ENCODE measurements at places on chromosomes 13 and 19.

DNA sequence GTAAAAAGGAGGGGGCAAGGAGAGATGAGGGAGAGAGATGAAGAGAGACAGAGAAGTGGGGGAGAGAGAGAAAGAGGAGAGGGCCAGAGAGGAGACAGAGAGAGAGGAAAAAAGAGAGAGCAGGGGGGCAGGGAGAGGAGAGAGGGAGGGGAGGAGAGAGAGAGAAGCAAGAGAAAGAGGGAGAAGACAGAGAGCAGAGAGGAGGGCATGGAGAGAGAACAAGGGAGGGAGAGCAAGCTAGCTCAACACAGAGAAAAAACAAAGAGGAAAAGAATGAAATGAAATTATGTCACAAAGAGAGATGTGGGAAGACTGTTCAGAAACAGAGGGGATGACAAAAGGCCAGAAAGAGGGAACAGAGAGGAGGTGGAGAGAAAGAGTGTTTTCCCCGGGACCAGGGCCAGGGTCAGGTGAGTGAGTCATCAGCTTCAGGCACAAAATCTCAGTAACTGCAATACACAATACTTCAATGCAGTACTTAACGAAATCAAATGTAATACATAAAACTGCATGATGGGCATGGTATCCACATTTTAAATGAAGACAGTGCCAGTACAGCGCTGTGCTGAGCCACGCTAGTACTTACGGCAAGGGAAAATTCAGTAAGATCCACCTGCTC lies 4.8 kb downstream of the KLK7 start:
- DNase-seq = no peak

DNA sequence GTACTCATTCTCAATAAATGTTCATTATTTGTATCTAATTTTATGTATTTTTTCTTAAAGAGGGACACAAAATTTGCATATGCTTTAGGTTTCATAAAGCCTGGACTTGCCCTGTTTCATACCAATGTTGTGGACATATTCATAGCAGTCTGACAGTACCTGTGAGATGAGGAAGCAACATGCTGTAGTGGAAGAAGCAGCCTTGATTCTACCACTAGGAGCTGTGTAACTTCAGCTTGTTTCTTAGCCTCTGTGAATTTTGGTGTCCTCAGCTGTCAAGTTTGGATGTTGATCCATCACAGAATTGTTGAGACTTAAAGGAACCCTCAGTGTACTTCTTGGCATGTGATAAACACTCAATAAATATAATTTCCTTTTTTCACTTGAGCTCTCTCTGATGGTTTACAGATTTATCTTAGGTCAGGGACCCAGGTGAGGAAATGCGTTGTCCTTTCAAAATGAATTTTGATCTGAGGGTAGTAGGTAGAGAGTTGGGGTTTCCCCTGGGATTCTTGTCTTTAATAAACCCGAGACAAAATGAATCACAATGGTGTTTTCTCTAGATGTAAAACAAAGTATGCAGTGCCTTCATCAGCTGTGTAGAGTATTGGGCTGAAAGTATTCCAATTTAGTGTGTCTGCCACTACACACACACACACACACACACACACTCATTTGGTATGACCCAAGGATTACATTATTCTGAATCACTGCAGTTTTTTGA lies 152.1 kb downstream of the KCNRG start:
- no peak for DNase-seq

- DNase-seq = no peak
Measured at GRCh38 chr19:46014941-46015686, 7.7 kb downstream of the PGLYRP1 start.

- no peak for DNase-seq
Measured at GRCh38 chr13:59319276-59319675, 844.5 kb downstream of the DIAPH3 start.

DNA sequence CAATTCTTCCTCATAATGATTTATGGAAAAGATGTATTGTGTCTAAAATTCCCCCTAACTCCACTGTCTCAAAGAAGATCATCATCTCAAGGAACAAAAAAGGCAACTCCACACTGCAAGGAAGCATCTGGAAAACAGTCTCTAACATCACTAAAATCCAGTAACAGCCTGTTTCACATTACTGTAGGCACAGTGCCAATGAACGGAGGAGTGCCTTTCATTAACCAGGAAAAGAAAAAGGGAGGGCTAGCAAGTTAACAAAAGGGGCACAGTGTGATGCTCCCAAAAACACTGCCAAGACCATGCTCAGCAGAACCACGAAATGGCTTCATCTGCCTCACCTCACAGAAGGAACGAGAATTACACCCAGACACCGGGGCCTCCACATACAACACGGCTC lies 8.5 kb downstream of the TMTC4 start:
- no peak for DNase-seq

DNA sequence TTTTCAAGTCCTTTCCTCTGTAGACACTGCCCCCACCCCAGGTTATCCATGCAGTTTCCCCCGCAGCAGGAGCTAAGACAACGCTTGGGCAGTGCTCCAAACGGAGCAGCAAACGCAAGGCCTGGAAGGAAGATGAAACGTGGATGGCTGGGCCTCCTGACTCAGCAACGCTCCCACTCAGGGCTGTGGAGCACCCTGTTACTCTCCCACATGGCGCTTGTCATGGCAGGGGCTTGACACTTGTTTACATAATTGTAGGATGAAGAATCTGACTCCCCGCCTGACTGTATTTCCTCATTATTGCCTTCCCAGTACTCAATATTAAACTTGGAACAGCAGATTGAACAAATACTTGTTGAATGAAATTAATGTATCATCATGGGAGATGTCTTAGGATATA lies 799 bp upstream of the C1QTNF9B start:
- no peak for DNase-seq

- DNase-seq = no peak
Measured at GRCh38 chr19:14473978-14474578, 1.1 kb downstream of the PTGER1 start.

GRCh38 chr13:87426742-87427141 lies 244.4 kb upstream of the SLITRK5 start:
- DNase-seq = no peak

- DNase-seq = no peak
Measured at GRCh38 chr13:110024645-110024980, 238.2 kb upstream of the IRS2 start.

- no peak for DNase-seq
Measured at GRCh38 chr19:920051-920864, 3.1 kb downstream of the KISS1R start.

- no peak for DNase-seq
Measured at GRCh38 chr19:6483235-6483634, 1.6 kb upstream of the DENND1C start.

DNA sequence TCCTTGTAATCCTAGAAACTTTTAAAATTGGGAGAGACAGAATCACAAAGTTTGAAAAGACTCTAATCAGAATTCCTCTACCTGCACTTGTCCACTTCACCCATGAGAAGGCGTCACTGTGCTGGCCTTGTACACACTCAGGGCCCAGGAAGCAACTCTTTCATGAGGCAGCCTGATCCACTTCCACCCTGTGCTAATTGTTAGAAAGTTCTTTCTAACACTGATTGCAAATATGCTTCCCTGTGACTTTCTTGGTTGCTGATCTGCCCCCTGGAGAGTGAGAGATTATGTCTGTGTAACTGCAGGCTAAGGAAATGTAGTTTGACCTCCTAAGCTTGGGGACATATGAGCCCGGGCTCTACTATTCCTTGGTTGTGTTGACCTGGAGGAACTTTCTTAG lies 494.6 kb downstream of the MYO16 start:
- no peak for DNase-seq

- DNase-seq = no peak
Measured at GRCh38 chr19:2242092-2242537, 5.5 kb downstream of the SF3A2 start.

- DNase-seq = no peak
Measured at GRCh38 chr19:17322854-17323253, 11.8 kb downstream of the ANO8 start.

GRCh38 chr19:5078182-5078581 lies 109.3 kb downstream of the KDM4B start:
- DNase-seq = no peak

- DNase-seq = no peak
Measured at GRCh38 chr19:50667759-50668231, 18.6 kb downstream of the C19orf81 start.

- no peak for DNase-seq
Measured at GRCh38 chr13:45206340-45206739, 5.5 kb upstream of the KCTD4 start.

DNA sequence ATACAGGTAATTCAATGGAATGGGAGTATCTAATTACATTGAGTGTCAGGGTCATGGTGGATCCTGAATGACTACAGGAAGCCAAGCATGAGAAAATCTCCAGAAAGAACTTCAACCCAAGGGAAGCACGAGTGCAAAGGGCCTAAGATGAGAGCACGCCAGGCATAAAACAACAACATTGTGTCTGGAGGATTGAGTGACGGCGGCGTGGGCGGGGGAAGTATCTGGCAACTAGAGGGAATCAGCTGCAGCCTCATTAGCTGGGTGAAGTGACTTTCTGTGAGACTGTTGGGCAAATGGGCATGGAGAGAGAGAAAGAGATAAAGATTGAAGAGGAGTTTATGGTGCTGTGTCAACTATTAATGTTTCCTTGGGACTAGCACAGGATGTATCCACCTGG lies 194.3 kb downstream of the GPC6 start:
- no peak for DNase-seq

GRCh38 chr19:410243-410781 lies 1.4 kb upstream of the C2CD4C start:
- no peak for DNase-seq

- no peak for DNase-seq
Measured at GRCh38 chr13:89214185-89214584, 1543.0 kb downstream of the SLITRK5 start.

DNA sequence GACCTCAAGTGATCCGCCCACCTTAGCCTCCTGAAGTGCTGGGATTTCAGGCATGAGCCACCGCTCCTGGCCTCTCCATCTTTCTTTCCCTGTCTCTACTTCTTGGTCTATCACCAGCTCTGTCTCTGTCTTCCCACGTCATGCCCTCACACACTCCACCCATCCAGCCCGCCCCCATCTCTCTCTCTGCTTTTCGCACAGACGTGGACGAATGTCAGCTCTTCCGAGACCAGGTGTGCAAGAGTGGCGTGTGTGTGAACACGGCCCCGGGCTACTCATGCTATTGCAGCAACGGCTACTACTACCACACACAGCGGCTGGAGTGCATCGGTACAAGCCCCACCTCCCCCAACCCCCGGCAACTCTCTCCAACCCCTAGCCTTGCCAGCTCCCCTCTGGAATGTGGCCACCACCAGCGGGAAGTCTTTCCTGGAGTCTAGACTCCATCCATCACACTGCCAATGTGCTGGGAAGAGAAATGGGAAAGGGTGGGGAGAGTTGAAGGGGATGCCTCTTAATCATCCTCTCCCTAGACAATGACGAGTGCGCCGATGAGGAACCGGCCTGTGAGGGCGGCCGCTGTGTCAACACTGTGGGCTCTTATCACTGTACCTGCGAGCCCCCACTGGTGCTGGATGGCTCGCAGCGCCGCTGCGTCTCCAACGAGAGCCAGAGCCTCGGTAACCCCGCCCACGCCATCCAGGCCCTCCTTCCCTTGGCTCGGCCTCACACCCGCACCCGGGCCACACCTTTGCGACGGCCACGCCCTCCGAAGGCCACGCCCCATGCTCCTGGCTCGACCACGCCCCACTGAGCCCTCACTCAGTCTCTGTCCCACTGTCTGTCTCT lies 22.5 kb downstream of the LTBP4 start:
- DNase-seq = no peak

- DNase-seq = no peak
Measured at GRCh38 chr13:108795841-108796240, 166.4 kb downstream of the MYO16 start.

GRCh38 chr13:110913322-110914080 lies 1.4 kb downstream of the ANKRD10 start:
- DNase-seq = no peak

DNA sequence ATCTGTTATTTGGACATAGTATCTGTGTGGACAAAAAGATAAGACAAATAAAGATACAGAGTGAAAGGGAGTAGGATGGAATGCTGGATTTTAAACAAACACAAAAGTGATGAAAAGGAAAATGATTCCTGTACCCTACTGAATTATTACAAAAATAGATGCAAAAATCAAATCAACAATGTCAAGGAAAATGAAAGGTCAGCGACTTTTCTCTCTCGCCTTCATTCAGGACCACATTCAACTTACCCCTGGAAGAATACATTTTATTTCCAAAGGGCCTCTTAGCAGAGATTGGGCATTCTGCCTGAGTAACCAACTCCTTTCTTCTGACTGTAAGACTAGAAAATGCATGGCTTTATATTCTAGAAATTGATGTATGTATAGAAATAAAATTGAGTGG lies 28.8 kb upstream of the FAM124A start:
- DNase-seq = no peak

DNA sequence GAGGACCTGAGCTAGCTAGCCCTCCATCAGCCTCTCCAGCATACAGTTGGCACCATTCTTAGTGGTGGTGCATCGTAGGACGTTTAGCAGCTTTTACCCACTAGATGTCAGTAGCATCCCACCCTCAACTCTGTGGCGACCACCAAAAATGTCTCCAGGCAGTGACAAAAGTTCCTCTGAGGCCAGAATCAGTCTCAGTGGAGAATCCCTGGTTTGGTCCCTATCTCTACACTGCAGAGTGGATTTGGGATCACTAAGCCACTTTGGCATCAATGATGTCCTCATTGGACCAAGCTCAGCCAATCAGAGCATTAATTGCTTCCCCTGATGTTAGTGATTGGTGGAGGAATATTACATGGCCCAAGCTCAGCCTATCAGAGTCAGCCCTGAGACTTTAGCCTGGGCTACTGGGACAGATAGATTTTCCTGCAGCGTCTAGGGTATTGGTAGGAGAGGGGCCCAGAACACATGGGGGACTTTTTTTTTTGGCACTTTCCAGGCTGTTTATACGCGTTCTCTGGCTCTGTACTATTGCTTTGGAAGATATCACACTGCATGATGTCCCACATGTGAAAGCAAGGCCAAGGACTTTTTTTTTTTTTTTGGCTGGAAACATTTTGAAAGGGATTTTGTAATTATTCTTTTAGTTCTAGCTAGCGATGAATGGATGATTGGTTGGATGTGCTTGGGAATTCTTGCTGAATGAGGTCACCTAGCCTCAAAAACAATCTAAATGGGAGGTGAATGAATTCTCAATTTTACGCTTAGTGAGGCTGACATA lies 7.0 kb downstream of the TMEM221 start:
- no peak for DNase-seq

DNA sequence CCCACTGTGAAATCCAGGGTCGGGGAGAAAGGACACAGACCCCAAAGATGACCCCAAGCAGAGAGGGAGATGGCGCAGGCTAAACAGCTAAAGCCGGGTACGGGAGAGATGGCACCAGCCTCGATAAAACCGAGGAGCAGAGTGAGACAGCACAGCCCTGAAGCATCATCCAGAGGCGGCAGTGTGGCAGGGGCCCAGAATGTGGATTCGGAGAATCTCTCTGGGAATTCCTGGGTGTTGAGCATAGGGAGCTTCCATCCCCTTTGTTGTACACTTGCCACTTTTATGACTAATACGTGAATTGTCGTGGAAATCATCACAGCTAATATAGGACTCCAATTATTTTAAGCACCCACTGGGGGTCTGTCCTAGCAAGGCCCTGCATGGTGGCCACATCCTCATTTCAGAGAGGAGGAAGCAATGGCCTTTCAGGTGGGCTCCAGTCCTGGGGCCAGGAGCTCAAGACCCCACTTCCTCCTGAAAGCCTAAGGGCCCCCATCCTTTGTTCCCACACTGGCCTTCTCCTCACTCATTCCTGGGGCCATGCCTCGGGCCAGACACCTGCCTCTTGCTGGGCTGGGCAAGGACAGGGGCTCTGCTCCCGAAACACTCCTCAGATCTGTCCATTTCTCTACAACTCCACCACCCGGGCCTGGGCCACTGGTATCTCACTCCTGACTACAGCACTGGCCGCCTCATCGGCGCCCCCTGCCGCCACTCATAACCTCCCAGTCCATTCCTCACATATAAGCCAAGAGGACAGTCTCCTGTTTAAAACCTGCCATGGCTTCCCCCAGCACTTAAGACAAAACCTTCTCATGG lies 29.3 kb upstream of the ATP1A3 start:
- no peak for DNase-seq
